ENCODE measurements at places on chromosomes 6 and 20.
A peak's percentile ranks its signal among the peaks of the same experiment; 100 is the strongest.

DNA sequence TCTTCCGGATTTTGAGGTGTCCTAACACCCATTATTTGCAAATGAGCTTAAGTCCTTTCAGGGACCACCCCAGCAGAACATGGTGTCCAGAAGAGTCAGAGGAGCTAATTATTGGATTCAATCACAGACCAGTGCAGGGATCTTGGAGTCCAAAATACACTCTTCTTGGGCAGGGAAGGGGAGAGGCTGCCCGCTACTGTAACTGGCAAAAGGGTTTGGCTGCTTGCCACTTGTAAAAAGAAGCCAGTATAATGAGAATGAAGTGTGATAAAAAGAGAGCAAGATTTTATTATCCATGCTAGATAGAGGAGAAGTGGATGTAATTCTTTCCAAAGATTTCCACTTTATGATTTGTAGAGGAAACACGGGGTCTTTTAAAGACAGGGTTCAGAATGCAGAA is 19.3 kb downstream of the SPINT3 start:
- DNase-seq: no peak

DNA sequence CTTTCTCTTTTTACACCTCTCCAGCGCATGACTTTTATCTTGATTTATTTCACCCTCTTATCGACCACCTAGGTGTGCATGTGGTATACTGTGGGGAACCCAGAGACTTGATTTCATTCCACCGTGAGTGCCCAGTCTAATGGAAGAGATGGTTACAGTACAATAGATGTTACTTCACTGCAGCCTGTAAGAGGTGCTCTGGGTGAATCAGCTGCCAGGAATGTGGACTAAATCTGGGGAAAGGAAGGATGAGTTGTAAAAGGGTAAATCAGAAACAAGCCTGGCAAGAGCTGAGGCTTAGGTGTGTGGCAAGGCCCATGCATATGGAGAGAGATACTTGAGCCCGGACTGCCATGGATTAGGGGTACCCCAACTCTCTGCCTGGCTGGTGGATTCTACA is 7.4 kb downstream of the STK35 start:
- no peak for DNase-seq

DNA sequence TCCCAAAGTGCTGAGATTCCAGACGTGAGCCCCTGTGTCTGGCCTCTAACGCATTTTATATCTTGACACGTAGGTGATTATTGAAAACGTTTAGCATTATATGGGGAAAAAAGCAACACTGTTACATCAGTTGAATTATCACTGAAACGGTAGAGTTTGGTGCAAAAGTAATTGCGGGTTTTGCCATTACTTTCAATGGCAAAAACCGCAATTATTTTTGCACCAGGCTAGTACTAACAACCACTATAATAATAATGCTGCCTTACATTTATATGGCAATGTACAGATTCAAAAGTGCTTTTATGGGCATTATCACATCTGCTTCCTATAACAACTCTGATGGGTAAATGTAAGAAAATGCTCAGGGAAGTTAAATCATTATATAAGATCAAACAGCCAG is 57.3 kb downstream of the OPRM1 start:
- no peak for DNase-seq

DNA sequence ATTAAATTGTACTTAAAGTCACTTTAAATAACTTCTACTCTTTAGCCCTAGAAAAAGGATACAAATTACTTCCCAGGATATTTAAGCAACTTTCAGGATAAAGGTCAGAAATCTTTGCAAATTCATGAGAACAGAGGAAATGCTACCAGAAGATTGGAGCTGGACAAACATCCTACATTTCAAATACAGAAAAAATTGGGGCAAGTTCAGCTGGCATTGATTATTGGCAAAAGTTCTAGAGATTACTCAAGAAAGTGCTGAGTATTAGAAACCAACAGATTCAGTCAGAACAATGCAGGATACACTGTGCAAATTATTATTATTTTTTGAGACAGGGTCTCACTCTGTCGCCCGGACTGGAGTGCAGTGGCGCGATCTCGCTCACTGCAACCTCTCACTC is 6.0 kb downstream of the SLC22A23 start:
- no peak for DNase-seq

- DNase-seq: no peak
These were observed 4.2 kb downstream of the MAPRE1 start for GRCh38 chr20:32823737-32824588.

DNA sequence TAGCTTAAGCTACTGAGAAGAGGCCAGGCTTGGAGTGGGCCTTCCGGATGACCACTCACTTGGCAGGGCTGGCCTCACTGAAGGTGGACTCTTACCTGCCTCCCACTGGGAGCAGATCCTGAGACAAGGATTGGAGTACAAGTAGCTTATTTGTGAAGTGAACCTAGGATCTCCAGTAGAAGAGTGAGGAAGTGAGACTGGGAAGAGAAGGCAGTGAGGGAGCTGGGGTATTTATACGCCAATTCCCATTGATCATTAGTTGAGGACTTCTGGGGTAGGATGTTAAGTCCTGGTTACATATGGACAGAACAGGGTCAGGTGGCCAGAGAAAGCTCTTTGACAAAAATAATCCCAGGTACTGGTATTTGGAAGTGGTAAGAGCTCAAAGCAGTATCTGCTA is 32.3 kb upstream of the RNF24 start:
- DNase-seq: no peak

GRCh38 chr6:36852481-36853147 is 13.4 kb upstream of the CPNE5 start:
- DNase-seq: no peak

GRCh38 chr6:11952316-11952715 is 59.8 kb upstream of the HIVEP1 start:
- DNase-seq: no peak

DNA sequence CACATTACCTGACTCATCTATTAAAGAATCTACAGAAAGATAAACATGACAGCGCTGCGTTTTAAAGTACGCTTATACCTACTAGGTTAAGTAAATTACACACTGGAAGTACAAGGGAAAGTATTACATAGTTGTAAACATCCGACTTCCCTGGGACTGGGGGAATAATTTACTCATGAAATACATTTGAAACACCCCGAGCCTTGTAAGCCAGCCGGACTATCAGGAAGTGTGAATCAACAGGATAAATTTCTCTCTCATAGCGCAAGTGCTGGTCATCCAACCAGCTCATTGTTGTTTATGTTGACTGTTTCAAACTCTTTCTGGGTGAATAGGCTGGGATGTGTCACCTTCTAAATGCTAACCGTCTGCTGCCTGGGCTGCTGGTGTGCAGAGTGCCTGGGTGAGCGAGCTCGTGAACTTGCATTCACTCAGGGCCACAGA is 4.9 kb downstream of the BMP6 start:
- no peak for DNase-seq

DNA sequence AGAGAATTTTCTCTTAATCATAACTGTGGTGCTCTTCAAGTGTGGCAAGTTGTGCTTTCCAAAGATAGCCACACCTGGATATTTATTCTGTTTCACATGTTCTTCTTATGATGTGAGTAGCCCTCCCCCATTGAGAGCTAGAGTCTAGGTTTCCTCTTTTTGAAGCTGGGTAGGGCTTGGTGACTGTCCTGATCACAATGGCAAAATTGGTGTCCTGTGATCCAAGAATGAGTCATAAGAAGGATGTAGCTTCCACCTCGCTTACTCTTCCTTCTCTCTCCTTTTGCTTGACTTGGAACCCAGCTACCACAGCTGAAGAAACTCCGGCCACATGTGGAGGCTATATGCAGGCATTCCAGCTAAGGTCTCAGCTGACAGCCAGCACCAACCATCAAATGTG is 7.4 kb upstream of the IGF2R start:
- no peak for DNase-seq

GRCh38 chr6:65299236-65299635 is 407.8 kb downstream of the EYS start:
- DNase-seq: no peak

DNA sequence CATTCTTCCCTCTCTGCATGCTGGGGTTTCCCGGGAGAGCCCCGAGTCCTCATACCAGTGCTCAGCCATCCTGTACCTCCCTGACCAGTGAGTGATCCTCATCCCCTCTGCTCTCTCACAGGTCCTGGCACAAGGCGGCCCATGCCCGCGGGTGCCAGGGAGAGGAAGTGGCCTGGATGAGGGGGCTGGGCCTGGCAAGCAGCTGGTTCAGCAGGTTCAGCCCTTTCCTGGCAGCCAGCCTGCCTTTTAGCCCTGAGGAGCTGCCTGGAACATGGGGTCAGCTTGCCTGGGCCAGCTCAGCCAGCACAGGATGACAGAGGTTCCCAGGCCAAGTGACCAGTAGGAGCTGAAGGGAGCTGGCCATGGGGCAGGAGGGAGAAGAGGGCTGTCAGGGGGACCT is 10.9 kb downstream of the MOCS1 start:
- DNase-seq: peak; percentile 80

- no peak for DNase-seq
These were observed 3.1 kb downstream of the JAG1 start for GRCh38 chr20:10670501-10671220.

All from LNCaP clone FGC (cell line).